HFFc6 (cell line): ENCODE measurements at places on chromosomes 7 and 10.

- peak; percentile 66 for DNase-seq
These were observed 16.1 kb upstream of the CUZD1 start for GRCh38 chr10:122861711-122862161.

DNA sequence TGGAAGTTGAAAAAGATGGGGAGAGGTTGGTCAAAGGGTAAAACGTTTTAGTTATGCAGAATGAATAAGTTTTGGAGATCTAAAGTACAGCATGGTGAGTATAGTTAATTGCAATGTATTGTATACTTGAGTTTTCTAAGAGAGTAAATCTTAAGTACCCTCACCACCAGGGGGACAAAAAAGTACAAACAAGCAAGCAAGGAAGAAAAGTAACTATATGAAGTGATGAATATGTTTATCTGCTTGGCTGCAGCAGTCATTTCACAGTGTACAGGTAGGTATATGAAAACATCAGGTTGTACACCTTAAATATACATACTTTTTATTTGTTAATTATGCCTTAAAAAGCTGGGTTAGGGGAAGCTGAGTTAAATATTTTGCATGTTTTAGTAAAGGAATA is 157.3 kb downstream of the PCLO start:
- DNase-seq: no peak

DNA sequence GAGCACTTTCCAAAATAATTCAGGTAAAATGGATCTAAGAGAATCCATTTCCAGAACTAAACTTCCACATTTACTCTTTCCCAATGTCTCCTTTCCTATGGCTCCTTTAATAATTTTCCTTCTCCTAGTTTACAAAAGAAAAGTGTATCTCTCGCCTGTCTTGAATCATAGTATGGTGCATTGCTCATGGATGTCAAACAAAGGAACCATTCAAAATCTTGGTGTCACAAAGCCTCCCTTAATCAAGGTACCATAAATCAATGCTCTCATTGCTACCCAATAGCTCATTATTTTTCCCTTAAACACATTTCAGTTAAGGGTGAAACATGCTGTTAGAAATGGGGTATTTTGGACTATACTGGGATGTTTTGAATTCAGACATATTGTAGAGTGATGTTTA is 57.6 kb upstream of the KCNMA1 start:
- no peak for DNase-seq

- no peak for DNase-seq
These were observed 1.1 kb downstream of the AUTS2 start for GRCh38 chr7:69599286-69599954.

DNA sequence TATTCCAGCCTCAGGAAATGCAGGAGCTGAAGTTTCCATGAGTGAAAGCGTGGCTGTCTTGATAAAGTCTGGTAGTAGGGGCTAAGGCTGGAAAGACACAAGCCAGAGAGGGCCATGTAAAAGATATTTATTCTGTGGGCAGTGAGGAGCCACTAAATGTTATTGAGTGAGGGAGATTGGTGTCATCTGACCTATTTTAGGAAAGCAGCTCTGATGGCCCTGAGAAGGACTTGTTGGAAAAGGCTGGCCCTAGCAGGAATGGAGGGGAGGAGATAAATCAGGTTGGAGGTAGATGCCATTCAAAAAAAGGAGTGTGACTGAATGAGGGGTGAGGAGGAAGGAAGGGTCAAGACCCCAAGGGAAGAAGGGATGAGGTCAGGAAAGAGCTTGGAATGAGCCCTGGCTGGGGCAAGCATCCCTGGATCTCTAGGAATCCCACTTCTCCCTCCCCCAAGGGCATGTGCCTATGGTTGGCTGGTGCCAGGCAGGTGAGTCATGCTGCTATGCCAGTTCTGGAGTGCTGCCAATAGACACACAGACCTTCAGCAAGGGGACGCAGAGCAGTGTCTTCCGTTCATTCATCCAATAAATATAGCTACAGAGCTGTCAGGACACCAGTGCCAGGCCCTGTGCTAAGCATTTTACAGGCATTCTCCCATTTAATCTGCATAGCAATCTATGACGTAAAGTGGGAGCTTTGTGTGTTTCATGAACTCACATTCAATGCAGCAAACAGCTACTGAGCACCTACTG is 2.0 kb downstream of the ANKRD2 start:
- DNase-seq: peak; percentile 82

- peak; percentile 16 for DNase-seq
These were observed 392.9 kb downstream of the KCNMA1 start for GRCh38 chr10:77244746-77245145.

DNA sequence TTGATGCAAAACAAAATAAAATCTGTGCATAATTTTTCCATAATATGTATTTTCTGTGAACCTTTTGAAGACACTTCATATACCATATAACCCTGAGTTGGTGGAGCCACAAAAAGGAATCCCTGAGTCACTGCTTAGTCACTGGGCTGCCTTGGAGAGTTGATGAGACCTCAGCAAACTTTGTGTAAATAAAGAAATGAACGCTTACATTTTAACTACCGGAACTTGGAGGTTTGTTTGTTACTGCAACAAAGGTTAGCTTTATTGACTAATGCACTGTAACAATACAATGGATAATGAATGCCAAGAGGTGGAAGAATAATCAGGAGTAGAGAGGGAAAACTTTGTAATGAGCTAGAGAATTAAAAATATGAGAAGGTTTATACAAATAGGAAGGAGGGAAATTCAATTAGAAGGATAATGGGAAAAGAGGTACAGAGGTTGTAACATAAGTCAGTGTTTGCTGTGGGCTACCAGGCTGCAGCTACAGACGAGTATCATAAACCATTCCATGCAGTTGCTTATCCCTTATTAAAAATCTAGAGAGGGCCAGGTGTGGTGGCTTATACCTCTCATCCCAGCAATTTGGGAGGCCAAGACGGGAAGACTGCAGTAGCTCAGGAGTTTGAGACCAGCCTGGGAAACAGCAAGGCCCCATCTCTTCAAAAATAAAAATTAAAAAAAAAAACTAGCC is 1042.1 kb downstream of the TYW1 start:
- DNase-seq: no peak

GRCh38 chr7:87875151-87876039 is 765 bp downstream of the SLC25A40 start:
- DNase-seq: no peak

- DNase-seq: no peak
These were observed 66.4 kb downstream of the CDC123 start for GRCh38 chr10:12262278-12262981.

- no peak for DNase-seq
These were observed 59.5 kb downstream of the KCND2 start for GRCh38 chr7:120332433-120332832.

GRCh38 chr10:58322072-58322834 is 12.6 kb upstream of the UBE2D1 start:
- DNase-seq: no peak

GRCh38 chr10:122368502-122369254 is 5.8 kb upstream of the PLEKHA1 start:
- no peak for DNase-seq

DNA sequence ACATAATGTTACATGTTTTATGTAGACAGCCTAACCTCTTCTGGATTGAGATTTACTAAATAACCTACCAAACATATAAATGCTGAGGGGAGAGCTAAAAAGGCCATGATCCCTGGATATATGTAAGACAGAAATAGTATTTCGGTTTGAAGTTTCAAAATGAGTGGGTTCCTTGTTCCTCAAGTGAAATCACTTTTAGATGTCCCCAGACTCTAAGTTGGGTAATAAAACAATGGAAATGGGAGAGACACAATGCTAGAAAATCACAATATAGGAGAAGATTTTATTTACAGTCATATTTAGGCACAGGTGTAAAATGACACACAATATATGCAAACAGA is 56.5 kb downstream of the SHTN1 start:
- DNase-seq: no peak

DNA sequence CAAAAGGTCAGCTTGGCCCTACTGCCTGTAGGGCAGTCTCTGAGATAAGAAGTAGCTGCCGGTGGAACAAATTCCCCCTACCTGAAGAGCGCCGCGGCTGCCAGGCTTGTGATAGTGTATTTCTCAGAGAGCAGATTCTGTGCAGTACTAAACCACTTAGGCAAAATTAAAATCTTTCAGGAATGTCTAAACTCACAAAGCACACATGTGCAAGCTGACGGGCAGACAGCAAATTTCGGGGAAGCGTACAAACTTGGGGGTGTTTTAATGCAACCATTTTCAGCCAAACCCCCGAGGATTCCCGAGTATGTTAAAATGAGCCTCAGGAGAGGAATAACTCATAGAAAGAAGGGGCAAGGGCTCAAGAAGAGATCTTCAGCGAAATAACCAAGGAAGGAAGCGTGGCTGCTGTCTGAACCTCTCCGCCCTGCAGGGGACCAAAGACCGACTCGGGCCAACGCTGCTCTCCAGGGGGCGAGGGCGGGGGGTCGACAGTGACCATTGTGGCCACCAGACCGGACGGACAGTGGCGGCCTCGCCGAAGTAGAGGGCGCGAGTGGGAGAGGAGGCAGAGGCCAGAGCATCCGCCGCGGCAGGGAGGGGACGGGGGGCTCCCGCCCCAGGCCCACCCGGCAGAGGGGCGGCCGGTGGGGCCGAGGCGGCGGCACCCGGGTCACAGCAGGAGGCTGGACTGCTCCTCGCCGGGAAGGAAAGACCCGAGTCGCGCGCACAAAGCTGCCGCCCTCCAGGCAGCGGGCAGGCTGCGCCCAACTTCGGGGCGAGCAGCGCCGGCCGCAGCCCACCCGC is 819 bp downstream of the HYCC1 start:
- no peak for DNase-seq

DNA sequence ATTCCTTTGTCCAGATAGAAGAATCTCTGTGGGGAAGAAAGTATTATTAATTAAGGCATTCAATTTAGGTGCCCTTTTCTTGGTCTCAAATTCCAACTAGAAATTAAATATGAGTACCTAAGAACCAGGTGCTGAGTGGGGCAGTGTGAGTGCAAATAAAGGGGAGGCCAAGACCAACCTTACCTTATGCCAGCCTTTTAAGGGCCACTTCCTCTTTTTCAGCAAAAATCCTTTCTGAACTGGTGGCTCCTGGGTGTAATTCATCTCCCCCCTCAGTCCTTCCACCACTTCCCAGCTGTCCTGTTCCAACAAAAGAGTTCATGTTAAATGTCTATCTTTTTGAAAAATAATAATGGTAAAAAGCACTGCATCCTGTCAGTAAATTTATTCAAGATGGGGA is 108.2 kb downstream of the OSBPL3 start:
- no peak for DNase-seq

DNA sequence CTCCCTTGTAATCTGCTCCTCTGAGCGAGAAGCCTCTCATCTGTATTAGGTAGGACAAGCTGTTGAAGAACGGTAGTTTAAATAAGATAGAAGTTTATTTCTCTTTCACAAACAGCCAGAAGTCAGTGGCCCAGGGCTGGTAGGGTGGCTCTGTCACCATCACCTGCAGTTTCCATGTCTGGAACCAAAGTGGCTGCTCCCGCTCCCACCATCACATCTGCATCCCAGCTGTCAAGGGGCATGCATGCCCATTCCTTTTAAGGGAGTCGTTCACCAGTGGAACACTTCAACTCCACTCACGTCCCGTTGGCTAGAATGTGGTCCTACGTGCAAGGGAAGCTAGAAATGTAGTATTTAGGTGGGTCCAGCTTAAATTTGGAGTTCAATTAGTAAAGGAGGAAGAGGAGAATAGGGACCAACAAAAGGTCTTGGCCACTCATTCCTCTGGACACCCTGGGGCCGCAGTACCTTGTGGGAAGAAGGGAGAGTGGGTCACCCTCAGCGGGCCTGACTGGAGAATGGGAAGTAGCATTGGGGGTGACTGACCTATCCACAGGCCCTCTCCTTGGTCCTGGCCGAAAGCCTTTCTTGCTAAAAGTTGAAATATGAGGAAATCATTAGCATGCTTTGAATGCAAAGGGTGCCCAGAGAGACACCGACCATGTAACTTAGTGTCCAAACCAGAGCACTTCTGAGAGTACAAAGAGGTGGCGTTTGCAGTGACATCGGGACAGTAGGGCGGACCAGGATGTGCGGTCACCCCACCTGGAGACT is 48.0 kb downstream of the ELFN1 start:
- DNase-seq: no peak

DNA sequence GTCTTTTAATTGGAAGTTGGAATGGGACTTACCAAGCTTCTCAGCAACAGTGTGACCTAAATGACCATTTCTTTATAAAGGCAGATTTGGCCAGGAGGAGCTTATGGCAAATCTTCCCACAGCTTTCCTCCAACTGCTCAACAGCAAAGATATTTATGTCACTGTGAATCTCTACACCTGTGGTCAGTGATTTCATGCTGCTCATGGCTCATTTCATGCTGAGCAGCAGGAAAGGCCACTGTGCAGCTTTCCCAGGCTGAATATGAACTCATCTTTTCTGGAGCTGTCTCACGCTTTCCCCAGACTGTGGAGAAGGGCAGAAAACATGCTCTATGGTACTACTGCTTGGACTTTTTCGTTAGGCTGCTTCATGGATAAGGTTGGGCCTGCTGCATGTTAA is 29.8 kb downstream of the CALCR start:
- DNase-seq: no peak

DNA sequence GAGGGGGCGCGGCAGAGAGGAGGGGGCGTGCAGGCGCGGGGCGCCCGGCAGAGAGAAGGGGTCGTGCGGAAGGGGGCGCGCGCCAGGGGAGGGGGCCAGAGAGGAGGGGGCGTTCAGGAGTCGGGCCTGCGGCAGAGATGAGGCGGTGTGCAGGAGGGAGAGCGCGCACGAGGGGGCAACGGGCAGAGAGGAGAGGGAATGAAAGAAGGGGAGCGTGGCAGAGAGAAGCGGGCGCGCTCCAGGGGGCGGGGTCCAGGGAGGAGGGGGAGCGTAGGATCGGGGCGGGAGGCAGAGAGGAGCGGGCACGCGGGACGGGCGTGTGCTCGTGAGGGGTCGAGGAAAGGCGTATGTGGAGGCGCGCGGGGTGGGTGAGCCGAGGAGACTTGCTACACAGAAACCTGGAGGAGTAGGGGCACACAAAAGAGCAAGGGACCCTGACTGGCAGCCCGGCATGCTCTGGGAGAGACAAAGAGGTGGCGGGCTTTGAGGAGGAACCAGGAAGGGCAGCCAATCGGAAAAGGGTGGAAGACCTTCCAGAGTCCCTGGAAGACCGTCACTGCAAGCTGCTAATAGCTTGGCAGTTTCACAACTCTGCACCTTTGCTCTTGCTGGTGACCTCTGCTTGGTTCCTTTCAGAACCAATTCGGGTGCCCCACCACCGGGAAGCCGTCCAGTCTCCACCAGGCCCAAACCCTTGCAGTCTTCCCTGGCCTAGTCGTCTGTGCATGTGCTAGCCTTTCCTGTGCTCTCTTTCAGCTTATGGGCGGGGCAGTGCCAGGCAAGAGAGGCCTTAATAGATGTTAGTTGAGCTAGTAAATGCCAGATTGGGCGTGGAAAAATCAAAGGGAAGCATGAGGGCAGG is 639 bp downstream of the DYDC2 start:
- no peak for DNase-seq

GRCh38 chr7:137689761-137690160 is 157.0 kb downstream of the DGKI start:
- DNase-seq: no peak

- DNase-seq: no peak
These were observed 55.0 kb upstream of the BTBD16 start for GRCh38 chr10:122216047-122216446.
